ENCODE measurements at places on chromosomes 16 and 17.

GRCh38 chr17:4648741-4649140, 7.3 kb upstream of the ALOX15 start:
- DNase-seq = no peak

- DNase-seq = no peak
Observed at GRCh38 chr17:37086334-37086733, 137.6 kb downstream of the AATF start.

DNA sequence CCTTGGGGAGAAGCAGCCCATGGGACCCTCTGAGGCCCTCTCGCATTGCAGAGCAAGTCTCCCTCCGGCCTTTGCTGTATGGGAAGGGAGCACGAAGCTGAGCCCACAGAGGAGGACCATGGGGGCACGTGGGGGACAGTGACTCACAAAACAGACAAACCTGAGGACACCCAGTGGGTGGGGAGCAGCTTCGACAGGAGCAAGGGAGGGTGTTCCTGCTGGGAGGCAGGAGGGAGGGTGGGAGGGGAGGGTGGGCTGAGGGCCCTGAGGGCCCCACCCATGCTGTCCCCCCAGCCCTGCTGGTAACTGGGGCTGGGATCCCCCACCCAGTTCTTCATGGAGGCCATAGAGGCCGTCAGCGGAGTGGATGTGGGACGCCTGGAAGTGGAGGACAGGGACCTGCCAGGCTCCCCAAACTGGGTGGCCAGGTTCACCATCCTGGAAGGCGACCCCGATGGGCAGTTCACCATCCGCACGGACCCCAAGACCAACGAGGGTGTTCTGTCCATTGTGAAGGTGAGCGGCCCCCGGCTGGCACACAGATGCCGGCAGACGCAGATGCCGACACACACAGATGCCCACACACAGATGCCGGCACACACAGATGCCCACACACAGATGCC, 12.5 kb downstream of the SLC22A31 start:
- no peak for DNase-seq

GRCh38 chr16:66927918-66928649, 2.7 kb upstream of the RRAD start:
- DNase-seq = no peak

DNA sequence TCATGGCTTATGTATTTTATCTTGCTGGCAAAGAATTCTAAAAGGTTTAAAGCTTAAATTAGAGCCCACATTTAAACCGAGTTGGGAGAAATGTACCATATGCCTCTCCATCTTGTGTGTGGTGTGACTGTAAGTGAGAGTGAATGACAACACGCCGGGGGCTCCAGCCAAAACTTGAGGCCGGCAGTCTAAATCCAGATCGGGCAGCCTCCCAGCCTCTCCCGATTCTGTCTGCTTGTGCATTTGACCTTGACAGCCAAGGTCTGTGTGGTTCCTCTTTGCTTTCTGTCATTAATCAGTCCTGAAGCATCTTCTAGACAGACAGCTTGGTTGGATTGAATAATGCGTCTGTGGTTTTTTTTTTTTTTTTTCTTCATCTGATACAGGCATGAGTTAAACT, 1093.2 kb upstream of the EEF2KMT start:
- no peak for DNase-seq

GRCh38 chr17:68013385-68013784, 17.1 kb upstream of the C17orf58 start:
- no peak for DNase-seq

DNA sequence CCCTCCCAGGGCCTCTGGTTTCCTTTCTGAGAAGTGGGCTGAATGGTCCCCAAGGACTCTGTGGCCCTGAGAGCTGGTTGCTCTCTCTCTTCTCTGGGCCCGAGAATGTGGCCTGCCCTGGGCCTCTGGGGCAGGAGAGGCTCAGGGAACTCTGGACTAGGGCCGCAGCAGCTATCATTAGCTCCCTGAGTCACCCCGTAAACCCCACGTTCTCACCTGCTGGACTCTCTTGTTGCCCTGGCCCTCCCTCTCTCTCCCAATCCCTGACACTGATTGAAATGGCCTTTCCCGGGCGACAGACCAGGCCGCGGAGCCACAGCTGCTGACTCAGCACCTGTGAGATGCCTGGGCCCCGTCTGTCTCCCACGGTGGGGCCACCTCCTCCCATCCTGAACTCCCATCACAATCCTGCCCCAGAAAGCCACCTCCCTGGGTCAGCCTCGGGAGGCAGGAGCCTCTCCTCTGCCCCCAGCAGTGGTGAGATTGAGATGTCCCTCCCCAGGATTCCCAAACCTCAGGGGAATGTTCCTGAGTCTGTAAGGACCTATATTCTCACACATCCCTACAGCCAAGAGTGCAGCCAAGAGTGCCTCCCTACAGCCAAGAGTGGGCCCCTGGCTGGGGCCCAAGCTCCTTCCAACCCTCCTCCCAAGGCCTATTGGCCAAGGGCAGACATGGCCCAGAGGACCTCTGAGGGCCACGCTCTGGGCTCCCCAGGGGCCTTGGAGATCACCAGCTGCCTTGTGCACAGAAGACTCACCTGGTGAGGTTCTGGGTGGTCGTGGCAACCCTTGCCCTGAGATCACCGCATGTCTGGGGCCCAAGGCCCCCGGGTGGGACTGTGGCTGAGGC, 470 bp downstream of the TRPV3 start:
- no peak for DNase-seq

Measured in effector memory CD8-positive, alpha-beta T cell (primary cell).